ENCODE measurements at places on chromosomes 7 and 10.
A peak's percentile ranks its signal among the peaks of the same experiment; 100 is the strongest.

DNA sequence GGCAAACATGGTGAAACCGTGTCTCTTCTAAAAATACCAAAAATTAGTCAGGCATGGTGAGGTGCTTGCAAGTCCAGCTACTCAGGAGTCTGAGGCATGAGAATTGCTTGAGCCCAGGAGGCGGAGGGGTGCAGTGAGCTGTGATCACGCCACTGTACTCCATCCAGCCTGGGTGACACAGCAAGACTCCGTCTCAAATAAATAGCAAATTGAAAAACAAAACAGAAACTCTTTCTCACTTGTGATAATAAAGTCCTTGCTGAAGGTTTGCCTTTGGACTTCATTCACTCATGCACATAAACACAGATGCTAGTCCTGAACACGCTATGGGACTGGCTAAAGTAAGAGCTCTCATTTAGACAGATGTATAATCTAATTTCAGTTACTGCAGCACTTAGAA, 37.6 kb downstream of the ANK3 start:
- DNase-seq, result no peak

DNA sequence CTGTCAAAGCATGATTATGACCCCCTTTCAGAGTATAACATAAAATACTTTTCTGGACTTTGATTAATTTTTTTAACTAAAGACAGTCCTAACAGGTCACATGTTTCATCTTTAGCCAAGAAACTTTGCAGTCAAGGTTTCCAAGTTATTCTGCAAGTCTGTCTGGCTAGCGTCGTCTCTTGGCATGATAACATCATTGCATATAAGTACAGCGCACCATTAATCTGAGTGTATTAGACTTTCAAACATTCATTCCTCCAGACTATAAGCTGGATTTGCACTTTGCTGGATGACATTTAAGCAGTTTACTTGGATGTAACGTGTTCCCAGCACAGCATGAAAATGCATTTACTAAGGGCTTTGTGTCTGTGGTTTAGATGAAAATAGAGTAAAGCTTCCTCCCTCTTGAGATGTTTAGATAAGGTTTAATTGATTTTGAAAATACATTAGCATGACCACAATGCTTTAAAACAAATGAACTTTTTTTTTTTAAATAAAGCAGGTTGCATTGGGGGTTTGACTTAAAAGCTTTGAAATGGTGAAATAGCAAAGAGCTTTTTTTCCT, 349.0 kb upstream of the MTPN start:
- no peak for DNase-seq

- DNase-seq, result no peak
Observed at GRCh38 chr10:81135851-81136250, 598.1 kb downstream of the SH2D4B start.

- DNase-seq, result peak; percentile 27
Observed at GRCh38 chr10:14184841-14185315, 145.8 kb downstream of the FRMD4A start.

- no peak for DNase-seq
Observed at GRCh38 chr10:43209074-43209455, 57.8 kb downstream of the RASGEF1A start.

GRCh38 chr7:100791881-100792666, 35.2 kb downstream of the EPHB4 start:
- no peak for DNase-seq

- no peak for DNase-seq
Observed at GRCh38 chr7:158541346-158542010, 46.1 kb downstream of the PTPRN2 start.

DNA sequence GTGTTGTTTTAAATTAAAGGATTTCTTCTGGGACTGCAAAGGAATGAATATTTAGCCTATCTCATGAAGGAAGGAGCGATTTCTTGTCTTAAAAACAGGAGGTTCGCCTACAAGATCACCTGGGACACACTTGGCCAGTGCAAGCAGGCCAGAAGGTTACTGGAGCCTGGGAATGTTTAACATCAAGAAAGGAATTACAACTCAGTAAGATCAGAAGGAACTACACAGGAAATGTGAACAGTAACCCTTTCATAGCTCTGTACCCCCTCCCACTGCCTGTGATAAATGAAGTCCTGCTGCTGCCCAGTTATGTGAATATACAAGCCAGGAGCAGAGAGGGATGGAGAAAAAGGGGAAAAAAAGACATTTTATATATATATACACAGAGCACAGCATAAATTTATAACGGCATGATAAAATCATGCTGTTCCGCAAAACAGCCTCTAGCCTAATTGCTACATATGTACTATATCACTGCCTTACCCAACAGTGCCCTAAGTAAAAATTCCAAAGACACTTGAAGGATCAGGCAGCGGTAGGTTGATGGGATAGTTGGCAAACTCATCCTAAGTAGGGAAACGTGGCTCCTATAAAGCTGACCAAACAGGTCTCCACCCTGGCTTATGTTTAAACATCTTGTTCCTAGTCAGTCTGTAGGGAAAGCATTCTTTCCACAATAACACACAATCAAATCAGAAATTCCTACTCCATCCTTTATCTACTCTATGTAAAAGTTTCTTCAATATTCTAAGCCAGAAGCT, 63.8 kb downstream of the ZNF438 start:
- no peak for DNase-seq

GRCh38 chr7:7109934-7110333, 72.4 kb upstream of the C1GALT1 start:
- DNase-seq, result no peak

DNA sequence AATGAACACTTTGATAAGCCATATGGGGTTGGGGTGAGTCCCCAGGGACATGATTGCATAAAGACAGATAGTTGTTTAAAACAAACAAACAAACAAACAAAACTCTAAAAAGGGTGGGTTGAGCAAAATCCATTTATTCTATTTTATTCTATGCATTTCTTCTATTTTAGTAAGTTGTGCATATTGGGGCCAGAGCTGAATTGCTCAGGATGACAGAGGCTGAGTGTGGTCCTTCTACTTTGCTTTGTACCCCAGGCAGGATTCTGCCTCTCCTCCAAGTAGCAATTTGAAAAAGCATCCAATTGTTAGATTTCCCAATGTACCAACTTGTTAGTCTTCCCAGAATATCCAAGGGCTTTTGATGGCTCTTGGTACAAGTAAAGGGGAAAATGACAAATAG, 29.2 kb upstream of the XPNPEP1 start:
- no peak for DNase-seq

GRCh38 chr7:95840953-95841950, 68.9 kb downstream of the DYNC1I1 start:
- no peak for DNase-seq

DNA sequence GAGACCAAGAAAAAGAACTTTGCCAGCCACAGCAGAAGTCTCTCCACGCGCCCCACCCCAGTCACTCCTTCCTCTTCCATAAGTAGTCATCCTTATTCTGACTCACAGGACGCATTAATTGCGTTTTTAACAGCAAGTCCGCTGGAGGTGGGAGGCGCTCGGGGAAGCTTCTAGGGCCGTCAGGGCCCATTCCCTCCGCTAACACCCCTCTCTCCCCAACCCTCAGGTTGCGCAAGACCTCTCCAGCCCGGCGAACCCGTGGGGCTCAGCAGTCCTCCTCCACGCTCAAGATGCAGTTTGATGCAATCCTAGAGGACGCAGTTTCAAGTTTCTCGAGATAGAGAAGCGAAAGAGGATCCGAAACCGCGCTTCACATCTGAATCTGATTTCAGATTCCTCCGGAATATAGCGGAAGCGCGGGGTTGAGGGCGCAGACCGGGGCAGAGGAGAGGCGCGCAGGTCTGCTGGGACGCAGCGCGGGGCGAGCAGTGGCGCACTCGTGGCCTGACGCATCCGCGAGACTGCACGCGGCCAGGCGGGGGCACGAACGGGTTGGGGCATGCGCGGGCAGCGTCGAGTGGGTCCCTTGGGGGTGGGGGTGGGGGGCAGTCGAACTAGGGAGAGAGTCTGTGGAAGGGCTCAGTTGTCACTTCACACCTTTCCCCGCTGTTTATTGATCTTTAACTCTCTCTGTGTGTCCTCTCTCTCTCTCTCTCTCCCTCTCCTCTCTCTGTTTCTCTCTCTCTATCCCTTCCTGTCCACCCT, 37.8 kb upstream of the PSAP start:
- DNase-seq, result peak; percentile 90

DNA sequence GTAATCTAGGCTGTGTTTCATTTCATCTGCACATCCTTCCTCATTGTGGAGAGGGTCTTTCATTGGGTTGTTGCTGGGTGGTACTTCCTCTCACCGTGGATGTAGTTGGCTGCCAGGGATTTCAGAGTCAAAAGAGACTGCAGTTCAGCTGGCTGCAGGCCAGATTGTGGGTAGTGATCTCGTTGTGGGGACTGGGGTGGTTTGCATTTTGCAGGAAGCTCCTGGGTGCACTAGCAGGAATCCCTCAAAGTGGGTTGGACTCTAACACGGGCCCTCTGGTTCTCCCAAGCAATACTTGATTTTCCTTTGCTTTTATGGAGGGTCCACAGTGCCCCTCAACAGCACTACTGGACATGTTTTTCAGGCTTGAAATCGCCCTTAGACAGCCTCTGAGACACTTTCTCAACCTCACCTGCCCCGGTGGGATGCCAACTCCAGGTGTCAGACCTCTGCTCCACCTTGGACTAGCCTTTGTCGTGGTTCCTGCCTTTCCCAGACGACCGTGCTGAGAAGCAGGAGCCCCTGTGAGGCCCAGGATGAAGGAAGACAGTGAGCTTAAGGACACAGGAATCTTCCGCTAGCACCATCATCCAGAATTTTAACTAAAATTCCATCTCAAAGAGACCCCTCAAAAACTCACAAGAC, 23.9 kb upstream of the ZNF273 start:
- no peak for DNase-seq

GRCh38 chr7:132547821-132548220, 28.4 kb downstream of the PLXNA4 start:
- no peak for DNase-seq

DNA sequence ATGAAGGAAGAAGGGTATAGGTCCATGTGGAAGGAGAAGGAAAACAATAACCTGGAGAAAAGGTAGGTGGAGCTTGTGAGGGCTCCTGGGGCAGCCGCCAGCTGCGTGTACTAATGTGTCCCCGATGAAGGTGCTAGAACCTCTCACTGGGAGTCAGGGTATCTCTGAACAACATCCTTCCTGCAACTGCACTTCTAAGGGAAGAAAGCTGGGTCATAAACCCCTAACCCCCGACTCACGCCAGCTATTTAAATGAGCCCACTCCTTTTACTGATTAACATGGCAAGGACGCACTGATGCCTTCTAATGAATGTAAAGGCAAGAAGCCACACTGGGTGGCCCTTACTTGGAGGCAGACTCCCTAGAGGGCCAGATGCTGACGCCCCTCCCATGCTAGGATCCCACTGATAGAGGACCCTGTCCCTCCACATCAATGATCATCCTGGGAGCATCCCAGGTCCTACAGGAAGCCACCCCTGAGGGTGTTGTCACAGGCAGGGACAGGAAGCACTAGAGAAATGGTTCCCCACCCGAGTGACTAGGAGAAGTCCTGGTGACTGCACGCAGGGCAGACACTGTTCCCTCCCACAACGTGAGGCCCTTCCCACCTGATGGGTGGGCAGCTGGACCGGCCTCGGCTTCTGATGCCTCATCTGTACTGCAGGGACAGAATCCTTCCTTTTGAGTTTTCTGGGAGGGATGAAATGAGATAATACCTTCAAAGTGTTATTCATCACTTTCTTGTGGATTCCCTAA, 20.4 kb downstream of the JCAD start:
- no peak for DNase-seq

Measured in Caki2 (cell line).